ENCODE measurements at places on chromosomes 2 and 18.
A peak's percentile ranks its signal among the peaks of the same experiment; 100 is the strongest.

DNA sequence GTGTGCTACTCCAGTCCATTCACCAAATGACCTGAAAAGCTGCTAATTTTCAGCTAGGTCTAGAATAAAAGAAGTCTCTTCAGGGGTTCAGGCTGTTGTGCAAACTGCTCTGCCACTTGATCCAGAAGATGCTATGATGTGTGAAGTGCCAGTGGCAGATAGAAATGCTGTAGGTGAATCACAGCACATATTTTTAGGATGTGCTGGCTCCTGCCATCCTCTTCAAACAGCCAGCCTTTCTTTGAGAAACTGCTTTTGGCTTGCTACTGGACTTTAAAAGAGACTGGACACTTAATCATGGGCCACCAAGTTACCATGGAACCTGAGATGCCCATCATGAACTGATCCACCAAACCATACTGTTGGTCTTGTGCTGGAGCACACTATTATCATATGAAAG is 322.1 kb downstream of the EN1 start:
- no peak for DNase-seq

GRCh38 chr2:192498747-192499146 is 304.0 kb upstream of the TMEFF2 start:
- DNase-seq = no peak

- no peak for DNase-seq
Observed at GRCh38 chr2:220531216-220531615, 903.8 kb downstream of the SLC4A3 start.

- DNase-seq = no peak
Observed at GRCh38 chr2:181682026-181682789, 1.9 kb upstream of the NEUROD1 start.

DNA sequence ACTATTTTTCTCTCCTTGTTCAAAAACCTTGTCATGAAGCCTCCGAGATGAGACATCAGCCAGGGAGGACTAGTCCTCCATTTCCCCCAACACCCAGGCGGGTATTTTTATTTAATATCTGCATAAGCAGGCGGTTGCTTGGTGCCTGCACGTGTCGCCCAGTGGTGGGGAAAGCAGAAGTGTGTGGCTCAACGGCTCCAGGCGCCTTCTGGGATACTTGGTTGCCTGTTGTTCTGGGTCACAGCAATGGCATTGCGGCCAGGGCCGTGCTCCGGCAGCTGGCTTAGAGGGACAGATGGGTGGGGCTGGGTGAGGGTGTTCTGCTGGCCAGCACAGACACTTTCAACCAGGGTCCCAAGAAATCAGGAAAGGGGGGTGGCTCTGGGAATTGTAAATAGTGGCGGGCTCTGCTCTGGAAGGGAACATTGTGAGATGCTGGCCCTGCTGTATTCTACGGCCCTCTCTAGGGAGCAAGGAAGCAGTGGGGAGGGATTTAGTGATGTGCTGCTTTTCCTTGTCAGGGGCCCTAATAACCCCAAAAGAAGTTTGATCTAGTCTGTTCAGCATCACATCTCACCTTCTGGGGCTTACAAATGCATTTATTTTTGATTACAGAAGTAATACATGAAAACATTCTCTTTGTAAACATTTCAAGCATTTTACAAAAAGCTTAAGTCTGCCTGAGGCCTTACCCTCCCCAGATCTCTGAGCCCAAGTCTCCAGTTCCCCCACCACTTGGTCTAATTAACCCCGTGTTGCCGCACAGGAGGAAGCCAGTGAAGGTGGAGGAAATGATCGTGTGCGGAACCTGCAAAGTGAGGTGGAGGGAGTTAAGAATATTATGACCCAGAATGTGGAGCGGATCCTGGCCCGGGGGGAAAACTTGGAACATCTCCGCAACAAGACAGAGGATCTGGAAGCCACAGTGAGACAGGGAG is 1.1 kb downstream of the VAMP8 start:
- DNase-seq = no peak

DNA sequence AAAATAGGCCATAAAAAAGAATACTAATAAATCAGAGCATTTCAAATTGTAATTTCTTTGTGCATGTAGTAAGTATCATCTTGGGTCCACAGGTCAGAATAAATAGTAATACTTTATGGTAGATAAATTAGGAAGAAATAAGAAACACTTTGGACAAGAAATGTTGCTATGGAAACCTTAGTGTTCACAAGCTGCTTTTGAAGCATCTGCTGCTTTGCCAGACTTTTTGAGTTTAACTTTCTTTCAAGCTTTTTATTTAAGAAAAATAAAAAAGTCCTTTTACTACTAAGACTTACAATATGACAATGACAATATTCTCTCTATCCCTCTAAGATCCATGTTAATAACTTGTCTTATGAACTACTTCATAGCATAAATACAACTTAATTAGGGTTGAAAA is 690.7 kb upstream of the FSHR start:
- no peak for DNase-seq

DNA sequence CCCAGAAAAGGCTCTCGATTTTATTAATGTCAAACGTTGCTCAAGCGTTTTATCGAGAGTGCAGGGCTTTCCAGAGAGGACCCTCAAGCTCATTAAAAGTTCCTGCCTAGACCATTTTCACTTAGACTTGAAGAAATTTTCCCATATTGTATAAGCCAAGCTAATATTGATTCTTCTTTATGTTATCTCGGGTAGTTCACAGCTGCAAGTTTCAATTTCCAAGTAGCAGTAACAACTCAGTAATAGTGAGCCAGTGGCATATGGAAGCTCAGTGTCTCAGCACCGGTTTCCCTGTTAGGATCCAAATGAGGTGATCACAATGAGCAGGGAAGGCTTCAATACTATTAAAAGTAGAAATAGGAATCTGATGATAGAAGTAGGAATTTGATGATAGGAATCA is 274.5 kb downstream of the TMX3 start:
- no peak for DNase-seq

DNA sequence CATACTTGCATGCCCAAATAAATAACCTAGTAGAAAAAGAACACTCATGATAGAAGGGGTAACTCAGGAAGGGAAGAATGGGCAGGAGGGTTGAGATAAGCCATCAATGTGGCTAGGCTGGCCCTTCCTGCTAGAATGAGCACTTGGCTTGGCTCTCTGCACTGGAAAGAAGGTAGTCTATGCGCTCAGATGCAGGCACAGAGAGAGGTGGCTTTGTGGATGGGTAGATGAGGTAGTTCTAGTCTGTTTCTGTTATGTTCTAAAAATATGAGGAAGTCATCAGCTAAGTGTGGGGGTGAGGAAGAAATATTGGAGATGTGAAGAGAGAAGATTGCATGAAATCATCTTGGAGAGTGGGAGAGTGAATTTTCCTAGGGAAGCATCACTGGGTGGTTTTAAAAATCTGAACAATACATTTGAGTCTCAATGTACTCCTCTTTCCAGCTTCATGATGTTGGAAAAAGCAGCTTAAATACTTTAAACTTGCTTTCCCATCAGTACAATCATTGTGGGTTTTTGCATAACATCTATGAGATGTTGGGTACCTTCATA is 357.1 kb downstream of the CNTNAP5 start:
- no peak for DNase-seq

DNA sequence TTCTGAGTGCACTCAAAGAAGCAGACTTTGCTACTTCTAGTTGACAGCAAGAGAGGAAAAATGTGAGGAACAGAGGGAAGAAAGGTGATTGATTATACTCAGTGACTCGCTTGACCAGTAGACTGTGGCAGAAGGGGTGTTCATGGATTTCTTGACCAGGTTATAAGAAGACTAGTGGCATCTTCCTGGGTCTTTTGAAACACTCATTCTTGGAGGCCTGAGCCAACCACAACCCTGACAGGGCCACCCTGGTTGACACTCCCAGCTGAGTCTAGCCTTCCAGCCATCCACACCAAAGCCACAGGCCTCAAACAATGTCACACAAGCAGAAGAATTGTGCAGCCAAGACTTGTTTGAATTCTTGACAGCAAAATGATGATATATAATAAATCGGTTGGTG is 366.3 kb downstream of the SS18 start:
- no peak for DNase-seq

DNA sequence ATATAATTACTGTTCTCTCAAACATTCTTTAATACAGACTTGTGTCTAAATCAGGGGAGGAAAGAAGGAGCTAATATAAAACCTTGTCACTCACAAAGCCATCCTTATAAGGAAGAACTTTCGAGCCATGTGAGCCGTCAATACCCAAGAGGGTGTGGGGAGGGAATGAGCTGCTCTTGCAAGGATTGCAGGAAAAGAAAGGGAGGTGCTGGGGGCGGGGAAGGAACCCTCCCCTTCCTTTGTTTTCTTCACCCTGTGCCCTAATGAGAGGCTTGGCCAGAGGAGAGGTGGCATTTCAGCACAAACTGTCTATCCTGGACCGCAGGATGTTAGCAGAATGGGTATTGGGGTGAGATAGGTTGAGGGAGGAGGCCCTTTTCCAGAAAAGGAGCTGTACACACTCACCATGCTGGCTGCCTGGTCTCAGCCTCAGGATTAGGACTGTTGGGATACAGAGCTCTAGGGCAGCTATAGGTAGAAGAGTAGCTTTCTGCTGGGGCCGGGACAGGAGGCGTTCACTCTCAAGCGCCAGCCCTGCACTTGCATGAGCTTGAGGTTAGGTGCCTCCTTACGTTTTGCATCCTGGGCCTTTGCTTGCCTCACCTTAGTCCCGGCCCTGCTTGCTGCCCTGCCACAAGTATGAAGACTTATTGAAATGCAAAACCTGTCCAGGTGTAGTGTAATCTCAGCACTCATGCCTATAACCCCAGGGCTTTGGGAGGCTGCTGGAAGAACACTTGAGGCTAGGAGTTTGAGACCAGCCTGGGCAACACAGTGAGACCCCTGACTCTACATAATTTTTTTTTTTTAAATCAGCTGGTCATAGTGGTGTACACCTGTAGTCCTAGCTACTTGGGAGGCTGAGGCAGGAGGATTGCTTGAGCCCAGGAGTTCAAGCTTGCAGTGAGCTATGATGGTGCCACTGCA is 190.5 kb downstream of the LOXHD1 start:
- no peak for DNase-seq

GRCh38 chr18:47296462-47296861 is 45.0 kb upstream of the SKOR2 start:
- DNase-seq = no peak

- DNase-seq = peak; percentile 25
Observed at GRCh38 chr2:48719480-48720177, 35.9 kb downstream of the LHCGR start.

DNA sequence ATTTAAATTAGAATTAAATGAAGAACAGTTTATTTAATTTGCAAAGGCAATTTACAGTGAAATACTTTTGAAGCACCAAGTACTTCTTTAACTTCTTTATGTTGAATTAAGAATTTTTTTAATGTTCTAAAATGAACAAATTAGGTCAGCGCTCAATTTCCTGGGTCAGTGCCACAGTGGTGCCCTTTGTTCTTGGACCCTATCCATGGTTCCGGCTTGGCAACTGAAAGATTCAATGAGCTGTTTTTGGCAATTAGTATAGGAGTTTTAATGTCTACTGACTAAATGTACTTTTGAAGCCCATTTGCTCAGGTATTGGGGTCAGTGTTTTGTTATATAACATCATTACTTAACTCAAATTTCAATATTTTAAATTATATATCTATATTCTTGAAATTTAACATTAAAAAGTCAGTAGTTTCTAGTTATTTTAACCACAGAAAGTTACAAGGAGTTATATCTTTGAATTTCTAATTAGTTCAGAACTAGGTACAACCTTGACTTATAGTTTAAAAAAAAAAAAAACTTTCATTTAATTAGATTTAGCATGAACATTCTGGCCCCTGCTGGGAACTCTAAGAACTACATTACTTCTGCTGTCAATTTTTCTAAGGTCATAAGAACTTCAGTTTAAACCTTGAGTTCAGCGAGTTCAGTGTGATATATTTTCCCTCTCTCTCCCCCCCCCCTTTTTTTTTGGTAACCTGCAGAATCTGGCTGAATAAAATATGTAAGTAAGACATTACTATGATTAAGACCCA is 7.6 kb upstream of the MSTN start:
- peak; percentile 23 for DNase-seq

- DNase-seq = no peak
Observed at GRCh38 chr2:69762513-69763494, 20.9 kb downstream of the ANXA4 start.

DNA sequence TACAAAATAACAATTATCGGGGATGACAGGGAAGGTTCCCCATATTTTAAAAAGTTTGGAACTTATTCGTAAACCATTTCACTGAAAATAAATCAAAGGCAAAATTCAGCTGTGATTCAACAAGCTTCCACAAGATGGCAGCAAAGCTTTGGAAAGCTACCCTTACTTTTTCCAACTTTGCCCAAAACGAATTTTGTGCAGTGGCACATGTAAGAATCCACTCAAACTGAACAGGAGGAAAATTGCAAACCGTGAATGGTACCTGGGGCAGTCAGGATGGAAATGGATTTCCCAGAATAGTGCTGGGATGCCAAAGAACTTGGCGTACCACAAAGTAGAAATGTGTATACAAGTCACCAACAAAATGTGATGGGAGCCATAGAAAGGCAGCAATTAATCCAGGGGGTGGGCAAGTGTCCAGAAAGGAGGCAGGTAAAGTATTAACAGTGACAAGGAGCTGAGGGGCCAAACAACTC is 10.7 kb downstream of the RPL31 start:
- DNase-seq = peak; percentile 55

- DNase-seq = no peak
Observed at GRCh38 chr2:15579641-15580040, 12.0 kb upstream of the DDX1 start.
